ENCODE measurements at places on chromosomes 6 and 20.

GRCh38 chr6:169701311-169701953, 397 bp downstream of the WDR27 start:
- DNase-seq, result no peak

- no peak for DNase-seq
Observed at GRCh38 chr6:83536647-83537589, 24.6 kb downstream of the PRSS35 start.

GRCh38 chr6:827431-827830, 134.5 kb upstream of the EXOC2 start:
- no peak for DNase-seq

- DNase-seq, result no peak
Observed at GRCh38 chr20:41034239-41034638, 5.6 kb downstream of the TOP1 start.

GRCh38 chr20:36538026-36538722, 3.1 kb upstream of the MYL9 start:
- DNase-seq, result no peak
